Colonic mucosa (tissue), 4 donors: ENCODE measurements at places on chromosomes 7 and 10. TPM values are rescaled to one million over a fixed set of nuclear protein-coding genes. Genes with fewer than 3 reads are reported as not detected.

DNA sequence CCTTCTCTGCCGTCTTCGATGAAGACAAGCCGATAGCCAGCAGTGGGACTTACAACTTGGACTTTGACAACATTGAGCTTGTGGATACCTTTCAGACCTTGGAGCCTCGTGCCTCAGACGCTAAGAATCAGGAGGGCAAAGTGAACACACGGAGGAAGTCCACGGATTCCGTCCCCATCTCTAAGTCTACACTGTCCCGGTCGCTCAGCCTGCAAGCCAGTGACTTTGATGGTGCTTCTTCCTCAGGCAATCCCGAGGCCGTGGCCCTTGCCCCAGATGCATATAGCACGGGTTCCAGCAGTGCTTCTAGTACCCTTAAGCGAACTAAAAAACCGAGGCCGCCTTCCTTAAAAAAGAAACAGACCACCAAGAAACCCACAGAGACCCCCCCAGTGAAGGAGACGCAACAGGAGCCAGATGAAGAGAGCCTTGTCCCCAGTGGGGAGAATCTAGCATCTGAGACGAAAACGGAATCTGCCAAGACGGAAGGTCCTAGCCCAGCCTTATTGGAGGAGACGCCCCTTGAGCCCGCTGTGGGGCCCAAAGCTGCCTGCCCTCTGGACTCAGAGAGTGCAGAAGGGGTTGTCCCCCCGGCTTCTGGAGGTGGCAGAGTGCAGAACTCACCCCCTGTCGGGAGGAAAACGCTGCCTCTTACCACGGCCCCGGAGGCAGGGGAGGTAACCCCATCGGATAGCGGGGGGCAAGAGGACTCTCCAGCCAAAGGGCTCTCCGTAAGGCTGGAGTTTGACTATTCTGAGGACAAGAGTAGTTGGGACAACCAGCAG, 60.4 kb upstream of the BTBD16 start:
- no peak overlapping the region for H3K4me3 ChIP-seq
- no peaks in the 10 kb centered on the region for H3K27me3 ChIP-seq
- H3K4me1 ChIP-seq, result no peaks in the 10 kb centered on the region
- peaks cover 6% of the 10 kb centered on the region for H3K36me3 ChIP-seq
- no peak overlapping the region for H3K27ac ChIP-seq
- no peak for DNase-seq

DNA sequence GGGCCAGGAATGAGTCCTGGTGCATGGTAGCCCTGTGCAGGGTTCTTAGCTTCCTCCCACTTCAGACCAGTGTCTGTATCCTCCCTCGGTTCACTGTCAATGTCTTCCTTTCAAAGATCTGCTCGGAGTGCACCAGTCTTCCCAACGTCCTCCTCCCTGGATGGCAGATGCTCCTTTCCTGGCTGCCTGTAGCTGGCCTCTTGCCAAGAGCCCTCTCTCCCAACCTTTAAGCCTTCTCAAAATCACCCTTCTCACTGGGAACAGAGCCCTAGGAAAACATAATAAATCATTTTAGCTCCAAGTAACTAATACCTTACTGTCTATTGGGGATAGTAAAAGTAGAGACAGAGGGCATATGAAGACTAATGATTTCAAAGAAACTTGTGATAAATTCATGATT, 490.6 kb downstream of the CCSER2 start:
- no peak for DNase-seq
- H3K27ac ChIP-seq, result no peak overlapping the region
- H3K4me3 ChIP-seq, result no peak overlapping the region

DNA sequence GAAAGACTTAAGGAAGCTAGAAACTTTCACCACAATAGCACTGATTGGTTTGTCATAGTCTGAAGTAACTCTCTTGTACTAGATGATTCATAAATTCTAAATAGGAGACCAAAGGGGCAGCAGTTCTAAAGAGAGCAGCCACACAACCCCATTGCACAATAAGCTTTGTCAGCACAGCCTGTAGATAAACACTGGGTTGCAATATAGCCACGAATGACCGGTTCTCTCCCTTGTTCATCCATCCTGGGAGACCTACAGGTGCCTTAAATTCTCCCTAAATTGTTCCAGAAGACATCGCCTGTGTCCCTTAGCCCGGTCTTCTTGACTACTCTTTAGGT, 167.0 kb downstream of the SNX13 start:
- H3K27ac ChIP-seq, result no peak overlapping the region
- no peaks in the 10 kb centered on the region for H3K4me1 ChIP-seq
- H3K27me3 ChIP-seq, result no peaks in the 10 kb centered on the region

- H3K27ac ChIP-seq, result no peak overlapping the region
- H3K36me3 ChIP-seq, result no peaks in the 10 kb centered on the region
- no peaks in the 10 kb centered on the region for H3K27me3 ChIP-seq
- H3K4me3 ChIP-seq, result no peak overlapping the region
- DNase-seq, result no peak
Measured at GRCh38 chr10:60708666-60709065, 69.6 kb upstream of the CDK1 start.

DNA sequence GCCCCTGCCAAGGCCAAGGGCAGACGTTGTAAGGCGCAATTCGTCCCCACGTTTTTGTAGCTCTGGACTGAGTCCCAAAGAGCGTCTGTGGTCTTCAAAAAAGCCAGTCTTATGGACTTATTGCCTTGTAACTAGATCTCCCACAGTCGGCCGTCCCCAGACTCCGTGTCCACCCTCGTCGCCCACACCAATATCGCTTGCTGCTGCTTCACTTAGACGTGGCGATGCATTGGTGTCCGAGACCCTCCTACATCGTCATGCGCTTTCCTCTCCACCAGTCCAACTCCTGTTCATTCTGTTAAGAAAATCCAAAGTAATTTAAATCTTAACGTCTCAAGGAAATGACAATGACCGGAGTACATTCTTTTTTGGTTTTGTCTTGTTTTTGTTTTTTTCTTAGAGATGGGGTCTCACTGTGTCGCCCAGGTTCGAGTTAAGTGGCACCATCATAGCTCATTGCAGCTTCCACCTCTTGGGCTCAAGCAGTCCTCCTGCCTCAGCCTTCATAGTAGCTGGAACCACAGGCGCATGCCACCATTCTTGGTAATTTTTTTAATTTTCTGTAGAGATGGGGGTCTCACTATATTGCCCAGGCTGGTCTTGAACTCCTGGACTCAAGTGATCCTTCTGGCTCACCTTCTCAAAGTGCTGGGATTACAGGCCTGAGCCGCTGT, 851 bp downstream of the KIFBP start:
- peak overlapping the region; percentile 91 for H3K4me3 ChIP-seq
- no peak for DNase-seq
- no peaks in the 10 kb centered on the region for H3K36me3 ChIP-seq
- no peaks in the 10 kb centered on the region for H3K27me3 ChIP-seq

ADAM8 gene
- total RNA-seq, result 5.7 TPM
